ENCODE measurements at places on chromosomes 2 and 18.

DNA sequence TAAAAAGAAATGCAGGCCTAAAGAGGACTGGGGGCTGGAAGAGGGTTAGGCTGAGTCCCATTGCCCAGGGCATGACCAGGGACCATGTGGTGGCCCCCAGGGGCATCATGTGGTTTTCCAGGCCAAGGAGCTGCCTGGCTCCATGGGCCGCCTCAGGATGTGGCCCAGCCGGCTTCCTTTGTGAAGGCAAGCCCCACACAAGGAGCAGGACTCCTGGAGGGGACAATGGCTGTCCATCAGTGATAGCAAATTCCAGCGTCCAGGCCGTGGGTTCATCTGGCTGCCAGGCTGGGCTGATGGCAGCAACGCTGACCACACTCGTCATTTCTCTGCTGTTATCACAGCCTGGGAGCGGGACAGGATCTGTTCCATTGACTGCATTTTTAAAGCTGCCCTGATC is 82.5 kb downstream of the GBX2 start:
- no peak for DNase-seq

- no peak for DNase-seq
These were observed 64.6 kb downstream of the NEB start for GRCh38 chr2:151669585-151670081.

- no peak for DNase-seq
These were observed 695.9 kb upstream of the FAM98A start for GRCh38 chr2:34294961-34295360.

DNA sequence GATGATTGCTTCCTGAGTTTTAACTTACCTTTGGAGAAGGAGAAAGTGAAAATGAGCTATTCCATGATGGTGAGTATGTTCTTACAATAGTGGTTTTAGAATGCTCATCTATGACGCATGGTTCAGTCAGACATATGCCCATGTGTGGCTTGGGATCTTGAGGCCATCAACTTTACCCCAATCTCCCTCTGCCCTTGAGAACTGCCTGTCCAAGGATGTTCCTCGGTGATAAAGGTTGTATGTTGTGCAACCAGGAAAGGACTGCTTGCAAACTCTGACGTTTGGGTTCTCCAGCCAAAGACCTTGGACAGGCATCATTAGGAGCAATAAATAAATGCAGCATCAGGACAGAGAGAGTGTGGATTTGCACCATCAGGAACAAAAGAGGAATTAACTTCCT is 165.0 kb downstream of the ZEB2 start:
- no peak for DNase-seq

DNA sequence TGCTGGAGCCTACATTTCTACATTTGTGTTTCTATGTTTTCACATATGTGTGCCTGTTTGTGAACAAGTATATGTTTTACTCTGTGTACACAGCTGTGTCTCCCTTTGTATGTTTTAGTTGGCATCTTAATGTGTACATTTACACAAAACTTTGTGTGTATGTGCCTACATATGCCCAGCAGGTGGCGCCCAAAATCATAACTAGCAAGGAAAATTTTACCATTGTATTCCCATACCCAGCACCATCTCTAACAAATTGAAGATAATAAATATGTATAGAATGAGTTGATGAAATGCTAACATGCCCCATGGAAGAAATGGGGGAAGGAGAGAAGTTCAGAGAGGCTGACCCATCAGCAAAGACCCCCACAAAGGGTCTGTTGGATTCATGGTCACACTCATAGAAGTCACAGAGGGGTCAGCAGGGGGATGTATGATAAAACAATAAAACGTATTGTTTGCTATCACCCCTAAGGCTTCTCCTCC is 48.1 kb downstream of the PKDCC start:
- peak; percentile 63 for DNase-seq

GRCh38 chr18:74342416-74343043 is 26.9 kb downstream of the C18orf63 start:
- DNase-seq: peak; percentile 42

DNA sequence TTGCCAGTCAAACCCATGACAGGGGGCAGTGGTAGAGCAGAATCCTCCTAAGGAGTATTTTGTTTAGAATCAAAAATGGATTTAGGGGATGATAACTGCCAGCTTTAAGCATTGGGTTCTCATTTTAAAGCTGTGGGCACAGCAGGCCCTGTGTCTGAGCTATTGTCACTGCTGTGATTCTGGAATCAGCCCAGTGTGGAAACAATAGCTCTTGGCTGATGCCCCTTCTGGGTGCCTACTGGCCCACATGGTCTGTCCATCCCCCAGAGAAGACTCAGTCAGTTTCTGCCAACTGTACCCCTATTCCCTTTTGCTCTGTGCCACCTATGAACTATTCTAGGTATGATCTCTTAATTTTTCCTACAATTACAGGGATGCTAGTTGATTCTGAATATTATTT is 91.7 kb upstream of the LRRTM1 start:
- no peak for DNase-seq

GRCh38 chr2:26246818-26247217 is 2.1 kb downstream of the HADHB start:
- DNase-seq: no peak

DNA sequence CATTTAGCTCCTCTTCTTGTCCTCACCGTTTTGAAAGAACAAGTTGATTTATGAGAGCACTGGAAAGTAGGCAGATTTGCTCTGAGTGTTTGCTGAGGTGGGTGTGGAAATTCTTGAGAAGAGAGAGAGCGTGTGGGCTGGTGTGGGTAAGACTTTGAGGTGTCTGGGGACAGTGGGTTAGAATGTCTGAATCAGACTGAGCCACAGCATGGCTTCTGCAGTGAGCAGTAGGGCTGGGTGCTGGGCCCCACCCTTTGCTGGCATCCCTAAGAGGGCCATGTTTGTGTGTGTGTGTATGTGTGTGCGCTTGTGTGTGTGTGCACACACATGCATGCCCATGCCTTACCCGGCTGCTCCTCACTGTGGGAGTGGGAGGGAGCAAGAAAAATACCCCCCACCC is 63.7 kb downstream of the COPS8 start:
- DNase-seq: no peak

- DNase-seq: no peak
These were observed 74.9 kb downstream of the USP34 start for GRCh38 chr2:61396005-61396404.

DNA sequence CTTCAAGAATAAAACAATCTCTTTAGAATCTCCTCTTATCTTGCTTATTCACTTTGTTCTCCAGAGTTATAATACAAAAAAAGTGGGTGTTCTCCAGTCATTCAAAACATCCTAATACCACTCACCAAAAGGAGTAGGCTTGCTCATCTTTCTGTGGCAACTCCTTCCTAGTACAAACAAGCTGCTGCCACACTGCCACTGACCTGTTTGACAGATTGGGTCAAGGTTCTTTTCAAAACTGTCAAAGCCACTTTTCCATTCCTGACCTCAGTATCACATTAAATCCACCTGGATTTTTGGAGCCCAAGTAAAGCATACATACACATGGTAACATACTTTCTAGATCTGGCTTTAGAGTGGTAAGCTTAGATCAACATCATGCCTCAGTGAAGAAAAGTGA is 59.8 kb downstream of the SLC25A12 start:
- DNase-seq: no peak

- DNase-seq: no peak
These were observed 1995.5 kb upstream of the CELF4 start for GRCh38 chr18:39561126-39561525.

DNA sequence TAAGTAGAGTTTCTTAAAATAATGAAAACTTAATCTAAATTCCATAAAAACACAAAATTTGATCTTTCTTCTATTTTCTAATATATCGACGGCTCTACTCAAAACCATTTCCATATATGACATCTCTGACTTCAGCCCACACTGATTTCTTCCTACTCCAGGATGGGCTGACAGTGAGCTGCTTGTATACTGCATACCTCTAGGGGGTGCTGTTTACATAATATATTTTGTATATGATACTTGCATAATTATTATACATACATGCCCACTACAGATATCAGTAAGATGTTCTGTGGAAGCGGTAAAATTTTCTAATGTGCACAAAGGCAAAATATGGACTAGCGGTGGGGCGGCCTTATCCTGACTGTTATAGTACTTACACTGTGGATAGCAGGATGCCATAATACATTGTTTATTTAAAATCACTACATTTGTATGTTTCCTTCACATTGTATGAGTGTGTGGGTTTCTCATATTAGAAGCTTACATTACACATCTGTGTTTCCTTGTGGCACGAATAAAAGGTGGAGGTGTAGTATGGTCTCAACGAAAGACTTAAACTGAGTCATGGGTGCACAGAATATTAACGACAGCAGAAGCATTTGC is 66.1 kb upstream of the NXPH2 start:
- DNase-seq: peak; percentile 8

DNA sequence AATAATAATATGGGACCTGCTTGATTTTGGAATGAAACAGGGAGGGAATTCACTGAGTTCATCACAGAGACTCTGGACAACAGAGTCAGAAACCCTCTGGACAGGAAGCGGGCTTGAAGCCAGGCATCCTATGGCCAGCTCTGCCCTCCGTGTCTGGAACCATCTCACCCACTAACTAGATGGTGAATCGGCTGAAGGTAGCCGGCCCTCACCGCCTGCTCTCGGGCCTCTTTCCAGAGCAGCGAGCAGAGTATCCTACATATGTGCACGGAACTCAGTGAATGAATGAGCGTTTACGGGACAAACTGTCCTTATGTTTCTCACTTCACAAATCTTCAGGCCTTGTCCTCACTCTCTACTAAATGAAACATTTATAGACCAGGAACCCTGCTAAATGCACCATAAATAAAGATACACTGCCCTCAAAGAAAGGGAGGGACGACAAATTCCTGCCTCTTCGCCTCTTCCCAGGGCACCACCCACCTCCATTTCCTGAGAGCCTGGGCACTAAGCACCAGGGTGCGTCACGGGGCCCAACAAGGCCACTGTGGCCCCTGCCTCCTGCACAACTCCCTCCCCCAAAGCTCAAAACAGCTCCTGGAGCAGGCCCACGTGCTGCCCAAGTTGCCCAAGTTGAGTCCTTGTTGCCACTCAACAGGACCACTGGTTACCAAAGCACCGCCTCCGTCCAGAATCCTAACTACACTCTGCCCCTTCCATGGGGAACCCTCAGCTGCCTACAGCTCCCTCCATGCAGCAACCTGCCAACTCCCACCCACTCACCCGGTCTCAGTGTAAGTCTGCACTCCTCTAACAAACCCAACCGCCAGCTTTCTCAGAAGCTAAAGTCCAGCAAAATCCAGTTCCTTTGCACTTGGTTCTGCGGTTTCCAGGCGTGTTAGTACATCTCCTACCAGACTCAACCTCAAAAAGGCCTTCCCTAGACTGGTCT is 1.7 kb downstream of the TBC1D8 start:
- no peak for DNase-seq

DNA sequence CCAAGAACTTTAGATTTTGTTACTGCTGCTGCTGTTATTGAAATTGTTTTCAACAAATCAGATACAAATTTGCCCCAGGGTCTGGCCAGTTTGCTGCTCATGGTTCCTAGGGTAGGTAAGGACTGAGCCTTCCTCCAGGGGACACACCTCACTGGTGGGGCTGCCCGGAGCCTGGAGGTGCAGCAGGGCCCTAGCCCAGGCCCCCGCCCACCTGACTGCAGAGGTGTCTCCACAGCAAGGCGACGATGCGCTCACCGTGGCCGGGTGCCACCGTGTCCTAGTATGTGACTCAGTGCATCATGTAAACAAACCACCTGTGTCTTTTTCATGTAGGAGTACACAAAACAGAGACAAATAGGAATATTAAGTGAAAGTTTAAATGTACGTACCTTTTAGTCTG is 153.5 kb upstream of the TPO start:
- DNase-seq: no peak

DNA sequence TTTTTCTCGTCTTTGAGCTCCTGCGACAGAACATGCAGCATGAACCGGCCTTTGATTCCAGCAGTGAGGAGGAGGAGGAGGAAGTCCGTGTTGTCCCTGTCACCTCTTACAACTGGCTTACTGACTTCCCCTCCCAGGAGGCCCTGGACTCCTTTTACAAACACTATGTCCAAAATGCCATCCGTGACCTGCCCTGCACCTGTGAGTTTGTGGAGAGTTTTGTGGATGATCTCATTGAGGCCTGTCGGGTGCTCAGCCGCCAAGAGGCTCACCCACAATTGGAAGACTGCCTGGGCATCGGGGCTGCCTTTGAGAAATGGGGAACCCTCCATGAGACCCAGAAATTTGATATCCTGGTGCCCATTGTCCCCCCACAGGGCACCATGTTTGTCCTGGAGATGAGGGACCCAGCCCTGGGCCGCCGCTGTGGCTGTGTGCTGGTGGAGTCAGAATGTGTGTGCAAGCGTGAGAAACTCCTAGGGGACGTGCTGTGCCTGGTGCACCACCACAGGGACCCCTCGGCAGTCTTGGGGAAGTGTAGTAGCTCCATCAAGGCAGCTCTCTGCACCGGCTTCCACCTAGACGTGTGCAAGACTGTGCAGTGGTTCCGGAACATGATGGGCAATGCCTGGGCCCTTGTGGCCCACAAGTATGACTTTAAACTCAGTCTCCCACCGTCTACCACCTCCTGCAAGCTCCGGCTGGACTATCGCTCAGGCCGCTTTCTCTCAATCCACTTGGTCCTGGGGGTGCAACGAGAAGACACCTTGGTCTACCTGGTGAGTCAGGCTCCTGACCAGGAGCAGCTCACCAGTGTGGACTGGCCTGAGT is 2.1 kb downstream of the ITPRIPL1 start:
- DNase-seq: no peak

DNA sequence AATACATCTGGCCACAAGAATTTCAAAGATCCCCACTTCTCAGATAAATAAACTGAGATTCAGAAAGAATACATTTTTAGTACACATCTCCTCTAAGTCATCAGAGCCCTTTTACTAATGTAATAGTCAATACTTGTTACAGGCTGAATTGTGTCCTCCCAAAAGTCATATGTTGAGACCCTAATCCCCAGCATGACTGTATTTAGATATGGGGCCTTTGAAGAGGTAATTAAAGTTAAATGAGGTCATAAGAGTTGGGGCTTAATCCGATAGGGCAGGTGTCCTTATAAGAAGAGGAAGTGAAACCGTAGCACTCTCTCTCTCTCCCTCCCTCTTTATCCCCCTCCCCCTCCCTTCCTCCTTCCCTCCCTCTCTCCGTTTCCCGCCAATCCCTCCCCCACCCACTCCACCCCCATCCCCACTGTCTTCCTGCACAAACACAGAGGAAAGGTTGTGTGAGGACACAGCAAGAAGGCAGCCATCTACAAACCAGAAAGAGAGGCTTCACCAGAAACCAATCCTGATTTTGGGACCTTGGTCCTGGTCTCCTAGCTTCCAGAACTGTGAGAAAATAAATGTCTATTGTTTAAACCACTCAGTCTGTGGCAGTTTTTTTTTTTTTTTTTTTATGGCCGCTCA is 66.6 kb upstream of the ZNF397 start:
- no peak for DNase-seq

DNA sequence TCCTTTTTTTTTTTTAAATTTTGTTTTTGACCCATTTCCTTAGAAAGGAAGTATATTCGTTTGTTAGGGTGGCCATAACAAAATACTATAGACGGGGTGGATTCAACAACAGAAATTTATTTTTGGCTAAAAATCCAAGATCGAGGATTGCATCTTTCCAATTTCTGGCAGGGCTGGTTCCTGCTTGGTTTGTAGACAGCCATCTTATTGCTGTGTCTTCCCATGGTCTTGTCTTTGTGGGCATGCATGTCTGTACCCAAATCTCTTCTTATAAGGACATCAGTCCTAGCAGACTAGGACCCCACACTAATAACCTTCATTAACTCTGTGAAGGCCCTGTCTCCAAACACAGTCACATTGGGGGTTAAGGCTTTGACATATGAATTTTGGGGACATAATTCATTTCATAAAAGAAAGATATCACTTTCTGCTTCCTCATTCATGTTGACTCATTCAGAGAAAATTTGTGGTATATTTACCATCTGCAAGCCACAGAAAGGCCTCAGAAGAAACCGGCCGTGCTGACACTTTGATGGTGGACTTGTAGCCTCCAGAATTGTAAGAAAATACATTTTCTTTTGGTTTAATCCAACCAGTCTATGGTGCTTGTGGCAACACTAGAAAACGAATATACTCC is 262.1 kb downstream of the LPIN1 start:
- no peak for DNase-seq
